ENCODE measurements at places on chromosomes 12 and 14.

DNA sequence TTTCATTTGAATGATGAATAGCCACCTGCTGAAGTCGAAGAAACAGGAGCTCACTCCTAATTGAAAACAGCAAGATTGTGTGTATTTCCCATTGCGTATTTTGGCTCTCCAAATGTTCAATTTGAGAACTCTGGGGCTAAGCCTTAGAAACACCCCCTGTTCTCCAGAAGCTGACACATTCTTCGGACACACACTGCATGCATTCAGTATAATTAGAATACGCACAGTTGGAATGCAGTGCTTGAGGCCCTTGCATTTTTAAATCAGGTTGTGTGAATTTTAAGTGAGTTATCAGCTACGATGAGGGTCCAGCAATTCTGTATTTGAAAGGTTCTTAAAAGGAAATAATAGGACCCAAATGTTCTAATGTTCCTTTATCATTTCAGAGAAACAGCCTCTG, 103.8 kb downstream of the PRKD1 start:
- no peak for DNase-seq

DNA sequence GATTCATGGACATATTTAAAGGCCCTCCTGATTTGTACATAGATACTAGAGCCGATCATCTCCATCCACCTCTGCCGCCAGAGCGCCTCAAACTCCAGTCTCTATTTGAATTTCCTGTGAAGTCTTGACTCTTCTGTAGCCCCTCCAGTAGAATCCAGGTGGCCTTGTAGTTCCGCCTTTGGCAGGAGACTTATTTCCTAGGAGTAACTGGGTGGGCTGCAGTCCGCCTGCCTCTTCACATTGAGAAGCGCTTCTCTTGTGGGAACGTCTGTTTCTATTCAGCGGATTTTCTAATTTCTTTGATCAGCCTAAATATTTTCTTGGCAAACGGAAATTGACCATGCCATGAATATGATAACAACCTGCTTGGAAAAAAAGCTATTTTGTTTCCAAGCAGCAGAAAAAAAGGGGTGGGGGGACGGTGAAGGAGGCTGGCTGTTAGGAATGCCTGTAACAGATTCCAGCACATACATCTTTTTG, 9.0 kb upstream of the SIX1 start:
- DNase-seq = no peak

DNA sequence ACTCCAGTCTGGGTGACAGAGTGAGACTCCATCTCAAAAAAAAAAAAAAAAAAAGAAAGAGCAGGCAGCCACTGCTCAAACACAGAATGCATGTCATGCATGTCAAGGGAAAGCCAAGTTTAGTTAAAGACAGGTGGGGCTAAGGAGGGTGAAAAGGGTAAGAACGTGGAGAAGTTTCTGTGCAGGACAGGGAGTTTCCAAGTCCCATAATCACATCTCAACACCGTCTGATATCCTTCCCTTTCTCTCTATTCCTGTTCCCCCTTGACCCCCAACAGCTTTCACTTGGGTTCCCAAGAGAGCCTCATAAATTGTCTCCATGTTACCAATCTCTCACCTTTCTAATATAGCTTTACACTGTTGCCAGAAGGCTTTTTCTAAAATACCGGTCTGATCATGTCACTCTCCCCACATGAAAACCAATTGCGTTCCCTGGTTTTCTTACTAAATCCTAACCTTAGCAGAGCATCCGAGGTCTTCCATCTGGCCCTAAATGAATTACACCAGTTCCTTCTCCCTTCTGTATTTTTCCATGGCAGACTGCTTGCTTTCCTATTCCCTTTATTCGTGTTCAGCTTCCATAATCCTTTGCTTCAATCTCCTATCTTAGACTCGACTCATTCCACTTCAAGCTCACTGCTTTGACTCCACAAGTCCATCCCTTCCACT, 37.0 kb downstream of the LIMA1 start:
- DNase-seq = no peak

GRCh38 chr12:25994901-25995625, 36.6 kb downstream of the RASSF8 start:
- no peak for DNase-seq

GRCh38 chr12:2586156-2587038, 208.4 kb upstream of the FKBP4 start:
- no peak for DNase-seq

DNA sequence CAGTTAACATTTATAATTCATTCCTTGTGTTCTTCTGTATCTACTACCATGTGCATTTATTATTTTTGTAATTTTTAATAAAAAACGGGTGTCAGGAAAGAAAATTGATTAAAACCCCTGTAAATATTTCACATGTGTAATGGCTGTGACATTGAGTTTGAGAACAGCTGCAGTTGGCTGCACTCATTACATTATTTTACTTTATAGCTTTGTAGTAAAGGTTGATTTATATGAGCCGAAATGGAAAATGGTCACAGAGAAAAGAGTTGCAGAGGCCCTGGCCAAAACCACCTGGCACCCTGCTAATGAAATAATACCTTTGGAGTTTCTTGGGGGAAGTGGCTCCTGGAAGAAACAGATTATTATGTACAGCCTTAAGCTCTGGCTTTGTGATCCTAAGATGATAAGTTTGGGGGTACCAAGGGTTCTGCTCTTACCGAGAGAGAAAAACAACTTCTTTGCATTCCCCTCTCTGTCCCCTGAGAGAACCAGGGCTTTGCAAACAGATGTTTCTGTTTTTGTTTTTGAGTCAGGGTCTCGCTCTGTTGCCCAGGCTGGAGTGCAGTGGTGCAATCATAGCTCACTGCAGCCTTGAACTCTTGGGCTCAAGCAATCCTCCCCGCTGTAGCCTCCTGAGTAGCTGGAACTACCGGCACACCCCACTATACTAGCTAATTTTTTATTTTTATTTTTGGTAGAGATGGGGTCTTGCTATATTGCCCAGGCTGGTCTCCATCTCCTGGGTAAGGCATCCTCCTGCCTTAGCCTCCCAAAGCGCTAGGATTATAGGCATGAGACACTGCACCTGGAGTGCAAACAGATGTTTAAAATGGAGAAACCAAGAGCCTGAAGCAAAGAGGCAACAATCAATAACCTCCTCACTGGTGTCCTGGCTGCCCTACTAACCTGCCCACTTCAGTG, 9.7 kb upstream of the DYNLL1 start:
- DNase-seq = no peak

DNA sequence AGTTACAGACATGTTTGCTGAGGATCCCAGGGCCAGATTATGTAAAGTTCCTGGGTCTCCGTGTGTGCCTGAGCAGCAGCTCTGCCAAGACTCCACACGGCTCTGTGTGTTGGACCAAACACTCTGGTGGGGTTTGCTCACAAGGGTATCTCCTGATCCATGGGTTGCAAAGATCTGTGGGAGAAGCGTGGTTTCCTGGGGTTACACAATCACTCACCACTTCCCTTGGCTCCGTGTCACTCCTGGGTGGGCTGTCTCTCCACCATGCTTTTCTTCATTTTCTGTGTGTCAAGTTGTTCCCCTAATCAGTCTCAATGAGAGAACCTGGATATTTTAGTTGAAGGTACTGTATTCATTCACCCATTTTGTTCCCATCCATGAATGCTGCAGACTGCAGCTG, 1088.8 kb downstream of the FSCB start:
- no peak for DNase-seq

GRCh38 chr14:100115726-100116125, 43.7 kb downstream of the DEGS2 start:
- DNase-seq = no peak

All from CD8-positive, alpha-beta T cell (primary cell).